ENCODE measurements at places on chromosomes 6 and 20. TPM values are rescaled to one million over a fixed set of nuclear protein-coding genes. Genes with fewer than 3 reads are reported as not detected.

The TTLL9 gene
- total RNA-seq = 0.17 TPM

The HEBP2 gene
- 68.9 TPM for total RNA-seq

The PI3 gene
- 3.7 TPM for total RNA-seq

The TGM3 gene
- total RNA-seq = 1.5 TPM

The ARMH2 gene
- total RNA-seq = not detected

The DDO gene
- total RNA-seq = not detected

The SMLR1 gene
- total RNA-seq = 0.53 TPM

The MUCL3 gene
- total RNA-seq = 0.31 TPM

The CTCFL gene
- total RNA-seq = 0.07 TPM

The FAM120B gene
- 37.7 TPM for total RNA-seq

The ZNF343 gene
- total RNA-seq = 16.6 TPM

The TP53INP2 gene
- total RNA-seq = 60.7 TPM

The CHRNA4 gene
- 9.1 TPM for total RNA-seq

The CLVS2 gene
- 0.62 TPM for total RNA-seq

The GGTLC1 gene
- not detected for total RNA-seq

The RAET1G gene
- total RNA-seq = 2.1 TPM

The CST4 gene
- total RNA-seq = 56.8 TPM

The PTPRA gene
- total RNA-seq = 50.5 TPM

The TNF gene
- total RNA-seq = not detected

The RGS17 gene
- 3.7 TPM for total RNA-seq

The KATNA1 gene
- 12.3 TPM for total RNA-seq

The BLCAP gene
- total RNA-seq = 79.7 TPM
